ENCODE measurements at places on chromosomes 5 and 9.

GRCh38 chr5:158874343-158874742 lies 225.4 kb downstream of the EBF1 start:
- no peaks in the 10 kb centered on the region for H3K27me3 ChIP-seq
- DNase-seq: no peak
- H3K4me3 ChIP-seq: no peak overlapping the region
- H3K36me3 ChIP-seq: no peaks in the 10 kb centered on the region
- H3K4me1 ChIP-seq: no peaks in the 10 kb centered on the region

DNA sequence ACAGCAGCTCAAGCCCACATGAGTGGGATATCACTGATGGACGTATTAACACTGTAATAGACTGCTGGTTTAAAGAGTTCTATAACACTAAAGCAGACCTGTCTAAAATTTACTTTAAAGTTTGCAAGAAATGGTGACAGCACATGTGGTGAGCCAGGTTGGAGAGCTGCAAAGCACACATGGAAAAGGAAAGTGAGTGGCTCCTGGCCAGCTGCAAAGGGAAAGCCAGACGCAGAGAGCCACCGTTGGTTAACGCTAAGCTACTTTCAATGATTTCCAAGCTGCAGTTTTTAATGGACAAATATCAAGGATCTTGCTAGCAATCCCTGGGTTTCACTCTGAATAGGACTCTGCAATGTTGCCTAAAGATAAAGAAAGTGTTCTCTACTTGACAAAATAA lies 89.9 kb downstream of the CTNND2 start:
- H3K27ac ChIP-seq: no peak overlapping the region
- no peaks in the 10 kb centered on the region for H3K4me1 ChIP-seq
- H3K36me3 ChIP-seq: no peaks in the 10 kb centered on the region
- DNase-seq: no peak

GRCh38 chr5:163475411-163475810 lies 15.0 kb downstream of the HMMR start:
- H3K27ac ChIP-seq: no peak overlapping the region
- no peaks in the 10 kb centered on the region for H3K4me1 ChIP-seq
- DNase-seq: no peak
- no peaks in the 10 kb centered on the region for H3K36me3 ChIP-seq
- no peaks in the 10 kb centered on the region for H3K27me3 ChIP-seq
- H3K4me3 ChIP-seq: no peak overlapping the region

DNA sequence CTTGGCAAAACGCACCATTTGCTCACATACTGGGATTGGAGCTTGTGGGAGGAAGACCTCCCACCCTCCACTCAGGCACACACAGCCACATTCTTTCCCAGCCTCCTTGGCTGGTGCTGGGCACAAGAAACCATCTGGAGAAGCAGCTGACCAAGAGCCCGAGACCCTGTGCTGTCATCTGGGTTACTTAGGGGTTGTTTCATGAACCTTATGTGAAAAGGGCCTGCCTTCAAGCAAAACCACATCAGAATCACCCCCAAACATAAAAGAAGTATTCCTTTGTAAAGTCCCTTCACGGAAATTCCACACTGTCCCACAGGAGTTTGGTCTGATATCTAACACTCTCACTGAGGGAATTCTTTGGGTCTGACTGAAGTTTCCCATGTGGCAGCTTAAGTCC lies 172.1 kb downstream of the NR3C1 start:
- H3K36me3 ChIP-seq: no peaks in the 10 kb centered on the region
- H3K4me3 ChIP-seq: no peak overlapping the region
- no peaks in the 10 kb centered on the region for H3K27me3 ChIP-seq
- no peak for DNase-seq

DNA sequence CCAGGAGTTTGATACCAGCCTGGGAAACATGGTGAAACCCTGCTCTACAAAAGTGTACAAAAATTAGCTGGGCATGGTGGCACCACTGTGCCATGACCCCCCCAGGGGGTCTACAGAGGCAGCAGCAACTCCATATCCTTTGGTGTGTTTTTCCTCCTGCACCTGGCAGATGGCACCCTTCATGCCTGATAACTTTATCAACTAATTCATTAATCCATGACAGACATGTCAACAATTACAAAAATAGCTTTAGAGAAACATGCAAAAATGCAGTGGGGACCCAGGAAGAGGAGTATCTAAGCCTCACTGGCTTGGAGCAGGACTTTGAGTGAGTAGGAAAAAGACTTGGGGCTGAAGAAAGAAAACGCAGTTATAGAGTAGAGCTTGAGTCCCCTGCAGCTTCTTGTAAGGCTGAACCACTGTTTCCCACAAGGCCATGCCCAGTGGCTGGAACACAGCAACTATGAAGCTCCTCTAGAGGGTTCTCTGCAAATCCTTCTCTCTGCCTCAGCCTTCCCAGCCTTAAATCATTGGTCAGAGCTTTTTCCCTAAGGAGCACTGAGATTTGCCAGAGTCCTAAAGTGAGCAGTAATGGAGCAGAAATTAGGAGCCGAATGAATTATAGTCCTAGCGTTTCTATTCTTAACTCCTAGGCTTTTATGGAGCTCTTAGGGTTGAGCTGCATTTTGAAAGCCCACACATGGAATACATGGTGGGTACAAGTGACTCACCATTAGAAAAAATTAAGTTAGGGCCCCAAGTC lies 25.5 kb upstream of the B4GALT1 start:
- no peaks in the 10 kb centered on the region for H3K36me3 ChIP-seq
- no peaks in the 10 kb centered on the region for H3K4me1 ChIP-seq
- H3K4me3 ChIP-seq: no peak overlapping the region
- H3K27me3 ChIP-seq: no peaks in the 10 kb centered on the region
